ENCODE measurements at places on chromosomes 2 and 18. TPM values are rescaled to one million over a fixed set of nuclear protein-coding genes. Genes with fewer than 3 reads are reported as not detected.

GRCh38 chr2:30979822-30980245 lies 158.4 kb downstream of the GALNT14 start:
- no peak for DNase-seq

GRCh38 chr2:11286749-11287148 lies 57.7 kb downstream of the ROCK2 start:
- no peak for DNase-seq

SH3RF3 gene
- 0.45 TPM for total RNA-seq

GRCh38 chr2:1838426-1838825 lies 94.1 kb upstream of the PXDN start:
- no peak for DNase-seq

DNA sequence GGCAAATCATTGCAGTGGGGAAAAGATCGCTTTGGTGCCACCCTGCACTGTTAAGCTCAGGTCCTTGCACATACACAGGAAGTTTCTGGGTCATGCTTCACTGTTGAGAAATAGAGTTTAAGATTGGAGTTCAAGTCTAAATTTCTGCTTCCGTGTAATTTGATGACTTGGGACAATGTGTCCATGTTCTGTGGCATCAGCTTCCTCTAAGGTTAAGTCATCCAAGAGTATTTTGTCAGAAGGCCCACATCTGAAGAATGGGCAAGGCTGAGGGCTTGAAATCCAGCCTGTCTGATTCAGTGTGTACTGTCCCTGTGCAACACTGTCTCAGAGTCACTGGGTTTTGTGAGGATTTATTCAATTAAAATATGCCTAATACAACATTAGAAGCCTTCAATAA lies 880.7 kb downstream of the SUCLG1 start:
- no peak for DNase-seq

DNA sequence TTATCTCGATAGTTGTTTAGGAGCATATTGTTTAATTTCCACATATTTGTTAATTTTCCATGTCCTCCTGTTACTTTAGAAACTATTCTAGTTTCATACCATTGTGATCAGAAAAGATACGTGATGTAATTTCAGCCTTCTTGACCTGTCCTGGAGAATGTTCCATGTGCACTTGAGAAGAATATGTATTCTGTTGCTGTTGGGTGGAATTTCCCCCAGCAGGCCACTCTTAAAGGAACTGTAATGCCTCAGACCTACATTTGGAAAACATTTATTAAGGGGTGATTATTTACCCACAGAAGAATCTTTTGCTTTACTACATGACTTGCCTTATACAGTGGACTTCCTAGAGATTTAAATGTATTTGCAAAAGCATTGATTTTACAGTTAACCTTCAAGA lies 55.5 kb downstream of the LIMS1 start:
- DNase-seq, result no peak

UCN gene
- 0.53 TPM for total RNA-seq

DNA sequence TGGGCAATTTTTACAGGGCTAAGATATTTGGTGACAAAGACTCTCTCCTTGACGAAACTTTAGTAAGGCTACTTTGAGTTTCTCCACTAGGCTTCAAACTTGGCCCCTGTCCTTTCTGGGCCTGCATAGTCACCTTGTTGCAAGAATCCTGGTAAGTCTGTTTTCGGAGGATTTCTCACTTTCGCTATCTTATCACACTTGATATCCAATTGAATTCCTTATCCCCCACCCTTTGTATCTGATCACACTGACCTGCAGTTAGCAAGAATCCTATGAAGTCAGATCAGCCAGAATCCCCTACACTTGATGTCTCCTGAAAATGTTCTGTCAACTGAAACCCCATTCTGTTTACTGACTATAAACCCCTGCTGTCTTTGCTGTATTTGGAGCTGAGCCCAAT lies 499.8 kb upstream of the GCFC2 start:
- no peak for DNase-seq

DNA sequence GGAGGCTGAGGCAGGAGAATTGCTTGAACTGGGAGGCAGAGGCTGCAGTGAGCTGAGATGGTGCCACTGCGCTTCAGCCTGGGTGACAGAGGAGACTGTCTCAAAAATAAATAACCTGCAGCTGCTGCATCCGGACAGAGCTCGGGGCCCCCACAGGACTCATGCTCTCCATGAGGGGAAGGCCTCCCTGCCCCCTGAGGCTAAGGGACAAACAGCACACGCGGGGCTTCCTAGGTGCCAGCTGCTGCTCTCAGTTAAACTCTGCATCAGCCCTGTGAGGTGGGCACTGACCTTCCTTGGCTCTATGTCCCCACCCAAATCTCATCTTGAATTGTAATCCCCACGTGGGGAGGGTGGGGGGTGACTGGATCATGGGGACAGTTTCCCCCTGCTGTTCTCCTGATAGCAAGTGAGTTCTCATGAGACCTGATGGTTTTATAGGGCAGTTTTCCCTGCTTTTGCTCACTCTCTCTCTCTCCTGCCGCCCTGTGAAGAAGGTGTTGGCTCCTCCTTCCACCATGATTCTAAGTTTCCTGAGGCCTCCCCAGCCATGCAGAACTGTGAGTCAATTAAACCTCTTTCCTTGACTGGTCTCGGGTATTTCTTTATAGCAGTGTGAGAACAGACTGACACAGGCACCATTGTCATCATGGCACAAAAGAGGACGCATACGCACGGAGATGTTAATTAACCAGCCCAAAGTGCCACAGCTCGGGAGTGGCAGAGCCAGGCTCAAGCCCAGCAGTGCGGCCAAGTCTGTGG lies 49.9 kb upstream of the TAF1B start:
- DNase-seq, result no peak

ACVR1C gene
- total RNA-seq, result 0.50 TPM

DNA sequence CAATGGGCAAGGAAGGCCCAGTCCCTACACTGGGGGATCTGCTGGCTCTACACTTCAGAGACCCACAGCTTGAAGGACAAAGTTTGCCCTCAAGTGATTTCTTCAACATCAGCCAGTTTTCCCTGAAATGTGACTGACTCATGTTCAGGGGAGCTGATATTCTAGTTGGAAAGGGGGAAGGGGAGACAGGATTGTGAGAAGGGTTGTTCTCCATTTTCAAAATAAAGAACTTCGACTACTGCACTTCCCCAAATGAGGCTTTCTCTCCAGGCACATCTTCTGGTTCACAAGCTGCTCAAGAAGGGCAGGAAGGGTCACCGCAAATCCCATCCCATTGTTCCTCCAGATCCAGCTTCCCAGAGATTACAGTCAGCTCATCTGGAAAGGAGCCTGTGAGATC lies 117.6 kb downstream of the BCL2L11 start:
- DNase-seq, result no peak

GRCh38 chr18:22650247-22650646 lies 232.5 kb upstream of the CTAGE1 start:
- no peak for DNase-seq

- DNase-seq, result peak; percentile 19
These were observed 226.6 kb downstream of the NAPG start for GRCh38 chr18:10752382-10752781.

GRCh38 chr2:190634381-190634780 lies 14.5 kb upstream of the NAB1 start:
- DNase-seq, result no peak

DNA sequence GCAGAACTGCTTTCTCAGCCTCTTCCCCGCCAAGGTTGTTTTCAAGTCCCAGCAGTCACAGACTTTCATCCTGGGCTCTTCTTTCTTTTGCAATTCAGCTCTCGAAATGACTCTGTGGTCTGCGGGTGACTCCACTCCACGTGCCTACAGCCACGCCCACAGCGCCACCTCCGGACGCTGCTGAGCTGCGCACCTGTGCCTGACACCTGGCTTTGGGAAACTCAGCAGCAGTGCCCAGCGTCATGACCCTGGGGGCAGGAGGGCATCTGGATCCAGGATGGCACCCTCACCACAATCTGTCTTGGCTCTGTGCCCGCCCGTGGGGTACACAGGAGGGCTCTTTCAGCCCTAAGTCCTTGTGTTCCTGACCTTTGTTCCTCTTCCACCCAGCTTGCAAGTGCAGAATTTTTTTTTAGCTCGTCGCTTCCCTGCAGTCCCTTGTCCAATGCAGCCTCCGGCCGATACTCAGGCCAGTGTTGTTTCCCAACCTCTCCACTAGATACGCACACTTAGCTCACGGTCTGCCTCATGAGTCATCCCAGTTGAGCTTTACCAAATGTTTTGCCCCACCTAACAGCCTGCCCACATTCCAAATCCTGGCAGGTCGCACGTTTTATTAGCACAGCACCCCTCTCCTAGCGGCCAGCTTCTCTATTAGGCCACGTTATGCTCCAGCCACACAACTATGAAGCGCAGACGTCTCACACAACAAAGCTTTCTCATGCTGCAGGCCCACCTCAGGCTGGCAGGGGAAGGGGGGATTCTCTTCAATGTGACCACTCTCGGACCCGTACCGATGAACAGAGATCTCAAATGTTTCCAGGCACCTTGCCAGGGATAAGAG lies 6.5 kb upstream of the CAPN10 start:
- peak; percentile 89 for DNase-seq

ASTL gene
- total RNA-seq, result not detected

DNA sequence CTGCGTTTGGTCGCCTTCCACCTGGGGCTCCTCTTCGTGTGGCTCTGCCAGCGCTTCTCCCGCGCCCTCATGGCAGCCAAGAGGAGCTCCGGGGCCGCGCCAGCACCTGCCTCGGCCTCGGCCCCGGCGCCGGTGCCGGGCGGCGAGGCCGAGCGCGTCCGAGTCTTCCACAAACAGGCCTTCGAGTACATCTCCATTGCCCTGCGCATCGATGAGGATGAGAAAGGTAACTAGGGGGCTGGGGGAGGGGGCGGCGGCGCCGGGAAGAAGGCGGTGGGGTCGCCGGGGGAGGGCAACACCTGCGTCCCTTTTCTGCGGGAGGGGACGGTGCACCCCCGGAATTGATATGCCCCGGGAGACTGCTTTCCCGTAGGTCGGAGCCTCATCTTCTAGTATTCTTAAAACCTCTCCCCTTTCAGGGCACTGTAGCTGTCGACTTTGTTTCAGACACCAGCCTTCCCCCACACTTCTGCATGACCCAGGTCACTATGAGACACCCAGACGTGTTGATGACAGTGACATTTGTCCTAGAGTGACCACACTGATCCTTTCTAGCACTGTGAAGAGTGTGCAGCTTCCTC lies 755 bp downstream of the SPAST start:
- no peak for DNase-seq

GRCh38 chr2:190417045-190417842 lies 9.1 kb downstream of the MFSD6 start:
- no peak for DNase-seq

UGT1A4 gene
- 0.04 TPM for total RNA-seq

KCNJ3 gene
- total RNA-seq, result not detected

DNA sequence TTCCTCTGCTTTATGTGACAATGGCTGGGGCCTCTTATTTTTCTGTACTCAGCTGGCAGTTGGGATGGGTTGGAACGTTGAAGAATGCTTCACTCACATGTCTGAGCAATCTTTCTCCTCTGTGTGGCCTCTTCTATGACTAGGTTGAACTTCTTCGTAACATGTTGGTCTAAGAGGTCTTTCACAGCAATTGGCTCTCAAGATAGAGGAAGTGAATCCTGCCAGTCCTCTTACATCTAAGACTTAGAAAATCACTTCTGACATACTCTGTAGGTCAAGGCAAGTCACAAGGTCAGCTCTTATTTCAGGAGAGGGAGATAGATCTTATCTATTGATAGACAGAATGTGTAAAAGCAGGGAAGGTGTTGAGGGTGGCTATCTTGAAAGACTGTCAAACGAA lies 174.1 kb downstream of the NYAP2 start:
- DNase-seq, result no peak

DNA sequence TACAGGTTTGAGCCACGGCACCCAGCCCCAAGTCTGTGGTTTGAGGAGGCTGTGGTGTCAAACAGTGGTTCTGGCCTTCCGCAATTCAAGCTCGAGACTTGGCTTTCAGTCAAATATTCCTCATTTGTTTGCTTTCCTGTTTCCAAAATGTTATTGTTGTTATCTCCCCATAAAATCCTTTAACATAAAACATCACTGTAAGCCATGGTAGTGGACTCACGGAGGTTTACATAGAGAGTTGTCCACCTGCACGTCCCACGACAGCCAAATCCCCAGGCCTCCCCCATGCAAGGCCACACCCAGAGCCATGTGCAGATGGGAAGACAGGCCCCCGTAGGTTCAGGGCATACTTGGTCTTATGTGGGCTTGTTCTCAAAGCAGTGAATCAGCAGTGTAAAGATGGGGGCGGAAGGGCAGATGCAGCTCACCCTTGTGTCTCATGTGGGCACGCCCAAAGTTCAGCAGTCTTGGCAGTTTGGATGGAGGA lies 18.9 kb upstream of the ST3GAL5 start:
- no peak for DNase-seq

GRCh38 chr2:67055387-67056304 lies 341.5 kb upstream of the ETAA1 start:
- no peak for DNase-seq

PDIA6 gene
- 293 TPM for total RNA-seq

GRCh38 chr2:7539077-7539476 lies 621.9 kb downstream of the RNF144A start:
- DNase-seq, result no peak

- no peak for DNase-seq
These were observed 121.0 kb downstream of the SPOPL start for GRCh38 chr2:138622613-138623012.

DNA sequence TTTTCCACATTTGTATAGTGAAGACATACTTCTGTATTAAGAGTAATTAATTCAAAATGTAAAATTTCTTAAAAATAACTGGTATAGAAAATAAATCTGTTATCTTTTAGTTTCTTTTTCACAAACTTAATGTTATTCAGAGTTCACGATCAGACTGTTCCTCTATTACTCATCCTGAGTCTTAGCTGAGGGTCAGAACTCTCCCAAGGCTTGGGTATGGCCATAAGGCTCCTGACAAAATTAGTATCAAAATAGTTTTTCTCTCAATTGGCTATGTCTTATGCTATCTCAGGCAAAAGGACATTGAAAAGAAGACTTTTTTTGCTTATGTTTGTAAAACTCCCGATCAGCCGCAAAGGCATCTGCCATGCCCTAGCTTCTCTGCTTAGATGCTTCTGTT lies 56.1 kb upstream of the NAB1 start:
- DNase-seq, result no peak

GRCh38 chr2:25664183-25664964 lies 9.0 kb downstream of the DTNB start:
- no peak for DNase-seq

INPP5D gene
- total RNA-seq, result not detected

DNA sequence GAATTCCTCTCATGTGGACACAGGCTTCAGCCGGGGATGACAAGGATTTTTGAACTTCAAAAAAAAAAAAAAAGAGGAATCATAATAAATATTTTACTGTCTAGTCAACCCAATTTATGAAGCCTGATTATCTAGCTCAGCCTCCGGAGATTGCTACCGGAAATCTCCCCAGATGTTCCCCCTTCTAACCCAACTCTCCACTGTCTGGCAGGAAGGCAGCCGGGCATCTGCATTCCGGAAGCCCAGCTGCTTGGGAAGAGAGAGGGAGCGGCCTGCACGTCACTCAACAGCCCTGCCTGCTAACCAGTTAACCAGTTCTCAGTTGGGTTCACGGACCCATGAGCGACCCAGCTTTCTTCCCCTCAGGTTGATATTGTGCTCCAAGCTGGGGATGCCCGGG lies 87.2 kb upstream of the POU3F3 start:
- DNase-seq, result no peak

GRCh38 chr2:202757339-202757738 lies 114.2 kb downstream of the ICA1L start:
- no peak for DNase-seq

GRCh38 chr2:176647325-176648165 lies 378.3 kb downstream of the MTX2 start:
- no peak for DNase-seq

GRCh38 chr2:15923597-15923996 lies 16.8 kb upstream of the MYCN start:
- no peak for DNase-seq

- DNase-seq, result no peak
These were observed 491.3 kb downstream of the DPP10 start for GRCh38 chr2:114933671-114934241.
